ENCODE measurements at places on chromosomes 7 and 10.

DNA sequence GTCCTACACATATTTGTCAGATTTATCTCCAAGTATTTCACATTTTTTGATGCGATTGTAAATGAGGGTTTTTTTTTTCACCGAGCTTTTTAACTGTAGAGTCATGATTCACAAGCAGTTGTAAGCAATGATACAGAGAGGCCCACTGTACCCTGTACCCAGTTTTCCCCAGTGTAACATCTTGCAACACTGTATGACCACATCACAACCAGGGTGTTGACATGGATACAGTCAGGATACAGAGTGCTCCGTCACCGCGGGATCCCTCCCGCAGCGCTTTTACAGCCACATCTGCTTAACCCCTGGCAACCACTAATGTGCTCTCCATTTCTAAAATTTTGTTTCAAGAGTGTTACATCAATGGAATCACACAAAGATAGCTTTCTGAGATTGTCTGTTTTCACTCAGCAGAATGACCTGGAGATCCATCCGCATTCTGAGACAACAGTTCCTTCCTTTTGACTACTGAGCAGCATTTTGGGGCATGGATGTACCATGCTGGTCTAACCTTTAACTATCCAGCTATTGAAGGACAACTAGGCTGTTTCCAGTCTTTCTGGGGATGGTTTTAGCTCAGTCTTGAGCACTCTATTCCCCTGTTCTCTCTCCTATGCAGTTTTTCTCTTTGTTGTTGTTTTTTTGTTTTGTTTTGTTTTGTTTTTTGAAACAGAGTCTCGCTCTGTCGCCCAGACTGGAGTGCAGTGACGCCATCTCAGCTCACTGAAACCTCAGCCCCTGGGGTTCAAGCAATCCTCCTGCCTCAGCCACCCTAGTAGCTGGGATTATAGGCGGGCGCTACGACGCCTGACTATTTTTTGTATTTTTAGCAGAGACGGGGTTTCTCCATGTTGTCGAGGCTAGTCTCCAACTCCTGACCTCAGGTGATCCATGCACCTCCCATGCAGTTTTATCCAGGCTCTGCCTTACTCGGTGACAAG is 25.9 kb downstream of the GPRIN2 start:
- DNase-seq = no peak

DNA sequence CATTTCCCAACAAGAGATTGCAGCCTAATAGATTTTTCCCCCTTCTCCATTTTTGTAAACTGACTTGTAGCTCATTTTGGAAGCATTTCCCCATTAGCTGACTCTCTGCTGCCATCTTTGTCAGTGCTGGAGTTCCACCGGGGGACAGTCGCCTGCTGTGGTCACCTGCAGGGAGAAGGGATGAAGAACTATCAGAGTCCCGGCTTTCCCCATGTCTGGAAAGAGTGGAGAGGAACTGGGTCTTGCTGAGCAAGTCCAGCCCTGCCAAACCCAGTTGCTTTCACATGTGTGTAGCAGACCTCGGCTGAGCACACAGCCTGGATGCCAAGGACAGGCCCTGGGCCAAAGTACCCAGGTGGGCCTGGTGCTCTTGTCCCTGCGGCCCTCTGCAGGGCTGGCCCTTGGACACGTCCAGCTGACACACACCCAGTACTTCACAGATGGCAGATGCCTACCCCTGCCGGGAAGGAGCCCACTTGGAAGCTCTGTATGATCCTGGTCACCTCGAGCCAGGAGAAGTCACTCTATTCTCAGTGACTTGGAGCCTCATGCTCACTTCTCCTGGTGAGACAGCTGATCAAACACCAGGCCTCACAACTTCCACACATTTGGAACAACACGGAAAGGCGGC is 157.3 kb upstream of the NPVF start:
- no peak for DNase-seq

- no peak for DNase-seq
These were observed 54.6 kb downstream of the TMEM178B start for GRCh38 chr7:141128506-141128905.

GRCh38 chr10:119456435-119456810 is 86.1 kb downstream of the RGS10 start:
- DNase-seq = no peak

- no peak for DNase-seq
These were observed 1.5 kb downstream of the HECTD2 start for GRCh38 chr10:91411621-91412020.

DNA sequence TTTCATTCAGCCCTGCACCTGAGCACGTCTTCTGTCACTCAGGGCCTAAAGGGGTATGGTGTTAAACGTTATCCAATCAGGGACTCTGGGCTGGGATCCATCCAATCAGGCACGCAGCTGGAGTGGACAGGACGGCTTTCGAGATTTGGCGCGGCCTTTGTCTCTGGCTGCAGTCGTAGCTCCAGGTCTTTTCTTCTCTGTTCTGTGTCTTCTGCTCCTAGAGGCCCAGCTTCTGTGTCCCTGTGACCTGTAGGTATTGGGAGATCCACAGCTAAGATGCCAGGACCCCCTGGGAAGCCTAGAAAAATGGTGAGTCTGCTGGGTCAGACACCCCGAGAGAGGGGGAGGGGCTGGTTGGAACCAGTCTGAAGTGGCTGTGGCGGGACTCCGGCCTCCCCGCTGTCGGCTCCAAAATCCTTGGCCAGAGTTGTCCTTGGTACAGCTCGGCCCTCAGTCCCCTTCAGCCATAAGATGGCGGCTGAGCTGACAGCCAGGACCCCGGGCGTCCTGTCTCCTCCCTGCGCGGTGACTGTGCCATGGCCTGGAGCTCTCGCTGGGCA is 11.7 kb upstream of the ZNF680 start:
- no peak for DNase-seq

DNA sequence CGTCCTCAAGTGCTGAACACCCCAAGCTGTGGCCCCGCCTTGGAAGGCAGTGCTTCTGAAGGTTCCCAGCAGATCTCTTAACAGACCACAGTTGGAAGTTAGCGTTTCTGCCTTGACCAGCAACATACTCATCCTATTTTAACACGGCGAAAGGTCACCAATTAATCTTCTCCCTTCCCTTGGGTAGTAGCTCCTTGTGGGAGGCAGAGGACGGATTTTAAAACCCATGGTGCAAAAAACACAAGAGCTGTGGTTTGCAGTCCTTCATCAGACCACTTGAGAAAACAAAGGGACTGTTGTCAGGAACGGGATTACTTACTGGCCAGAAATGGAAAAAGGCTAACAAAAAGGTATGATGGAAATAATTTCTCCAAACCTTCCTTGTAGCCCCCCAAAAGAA is 87.3 kb downstream of the BEND7 start:
- no peak for DNase-seq

DNA sequence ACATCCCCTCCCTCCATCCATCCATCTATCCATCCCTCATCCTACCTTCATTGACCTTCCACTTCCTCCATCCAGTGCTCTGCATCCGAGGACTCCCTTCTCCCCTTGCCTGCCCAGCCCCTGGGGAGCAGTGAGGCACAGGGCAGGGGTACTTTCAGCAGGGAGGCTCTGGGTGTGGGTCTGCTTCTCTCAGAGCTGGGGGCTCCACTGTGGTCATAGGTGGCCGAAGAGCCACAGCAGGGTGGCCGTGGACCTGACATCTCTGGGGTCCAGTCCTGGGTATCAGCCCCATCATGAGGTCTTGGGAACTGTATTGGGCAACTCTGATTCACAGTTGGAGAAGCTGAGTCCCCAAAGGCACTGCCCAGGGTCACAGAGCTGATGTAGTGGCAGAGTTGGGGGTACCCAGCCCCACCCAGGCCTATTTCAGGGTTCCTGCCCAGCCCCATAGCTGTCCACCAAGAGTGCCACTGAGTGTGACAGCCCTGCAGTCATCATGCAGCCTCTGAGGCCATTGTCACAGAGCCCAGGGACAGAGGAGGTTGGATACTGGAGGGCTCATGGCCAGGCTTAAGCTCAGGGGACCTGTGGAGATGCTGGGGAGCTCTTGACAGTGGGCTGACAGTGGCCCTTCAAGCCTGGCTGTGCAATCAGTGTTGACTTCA is 35.3 kb upstream of the DPYSL4 start:
- no peak for DNase-seq

- DNase-seq = no peak
These were observed 23.3 kb downstream of the BPGM start for GRCh38 chr7:134669845-134670373.

DNA sequence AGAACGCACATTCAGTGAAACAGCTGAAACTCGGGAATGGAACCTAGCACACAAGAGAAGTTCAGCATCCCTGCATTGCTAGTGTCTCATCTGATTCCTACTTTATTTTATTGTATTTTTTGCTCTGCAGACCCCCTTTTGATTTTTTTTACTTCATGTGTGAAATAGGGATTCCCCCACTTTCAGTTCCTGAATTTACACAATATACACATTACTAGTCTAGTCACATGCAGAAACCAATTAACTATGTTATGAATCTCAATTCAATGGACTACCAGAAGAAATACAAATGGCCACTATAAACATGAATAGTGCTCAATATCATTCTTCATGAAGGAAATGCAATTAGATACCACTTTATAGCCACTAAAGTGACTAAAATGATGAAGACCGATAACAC is 386.1 kb upstream of the COBL start:
- no peak for DNase-seq

- no peak for DNase-seq
These were observed 139.6 kb downstream of the CDH23 start for GRCh38 chr10:71536332-71536731.

GRCh38 chr7:158722574-158723237 is 18.1 kb upstream of the NCAPG2 start:
- no peak for DNase-seq
